ENCODE measurements at places on chromosomes 3 and 15.

DNA sequence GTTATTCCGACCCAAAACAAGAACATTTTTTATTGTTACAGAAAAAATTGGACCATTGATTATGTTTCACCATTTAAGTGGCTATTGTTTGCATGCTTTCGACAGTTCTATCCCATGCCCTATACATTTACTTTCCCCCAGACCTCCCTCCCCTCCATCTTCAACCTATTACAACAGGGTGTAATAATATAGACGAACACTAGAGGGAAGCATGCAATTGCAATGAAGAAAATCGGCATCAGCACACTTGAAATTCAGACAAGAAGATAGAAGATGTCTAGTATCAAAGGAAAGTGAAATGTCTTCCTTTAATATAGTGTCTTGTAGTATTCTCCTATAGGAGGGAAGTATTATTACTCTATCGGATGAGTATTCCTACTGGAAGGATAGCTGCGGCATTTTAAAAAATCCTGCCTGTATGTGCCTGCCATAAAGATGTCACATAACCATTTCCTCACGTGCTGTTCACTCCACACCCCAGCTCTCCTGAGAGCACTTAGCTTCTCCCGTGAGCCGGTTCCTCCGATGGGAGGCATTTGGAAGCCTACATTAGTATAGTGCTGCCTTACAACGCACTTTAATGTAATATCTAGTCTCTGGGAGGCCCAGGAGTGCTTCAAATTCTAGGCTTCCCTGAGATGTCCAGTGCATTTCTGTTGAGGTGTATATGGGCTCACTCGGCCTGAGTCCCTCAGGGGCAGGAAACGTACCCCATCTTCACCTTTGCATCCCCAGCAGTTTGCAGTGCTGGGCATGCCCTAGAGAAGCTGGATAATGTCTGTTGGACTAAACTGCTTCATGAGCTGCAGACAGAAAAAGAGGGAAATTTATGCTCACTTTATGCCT is 17.8 kb upstream of the ERICH6 start:
- no peak for DNase-seq

DNA sequence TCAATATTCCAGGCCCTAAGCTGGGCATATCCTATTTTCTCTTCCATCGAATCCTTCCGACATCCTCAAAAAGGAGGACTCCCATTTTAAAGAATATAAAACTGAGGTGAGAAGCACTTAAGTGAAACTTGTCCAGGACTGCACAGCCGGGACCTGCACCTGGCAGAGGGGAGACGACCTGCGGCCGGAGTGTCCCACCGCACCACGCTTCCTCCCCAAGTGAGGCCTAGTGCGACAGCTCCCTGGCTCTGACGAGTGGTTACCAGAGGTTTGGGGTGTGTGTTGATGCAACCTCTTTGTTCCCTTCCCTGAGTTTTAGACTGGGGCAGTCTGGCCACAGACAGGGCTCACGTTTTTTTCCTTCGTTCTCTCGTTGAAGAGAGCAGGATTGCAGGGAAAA is 24.9 kb upstream of the ATP2B2 start:
- DNase-seq, result no peak

- no peak for DNase-seq
These were observed 119.3 kb upstream of the BFSP2 start for GRCh38 chr3:133280586-133280985.

GRCh38 chr3:8647137-8647985 is 2.8 kb upstream of the SSUH2 start:
- no peak for DNase-seq

DNA sequence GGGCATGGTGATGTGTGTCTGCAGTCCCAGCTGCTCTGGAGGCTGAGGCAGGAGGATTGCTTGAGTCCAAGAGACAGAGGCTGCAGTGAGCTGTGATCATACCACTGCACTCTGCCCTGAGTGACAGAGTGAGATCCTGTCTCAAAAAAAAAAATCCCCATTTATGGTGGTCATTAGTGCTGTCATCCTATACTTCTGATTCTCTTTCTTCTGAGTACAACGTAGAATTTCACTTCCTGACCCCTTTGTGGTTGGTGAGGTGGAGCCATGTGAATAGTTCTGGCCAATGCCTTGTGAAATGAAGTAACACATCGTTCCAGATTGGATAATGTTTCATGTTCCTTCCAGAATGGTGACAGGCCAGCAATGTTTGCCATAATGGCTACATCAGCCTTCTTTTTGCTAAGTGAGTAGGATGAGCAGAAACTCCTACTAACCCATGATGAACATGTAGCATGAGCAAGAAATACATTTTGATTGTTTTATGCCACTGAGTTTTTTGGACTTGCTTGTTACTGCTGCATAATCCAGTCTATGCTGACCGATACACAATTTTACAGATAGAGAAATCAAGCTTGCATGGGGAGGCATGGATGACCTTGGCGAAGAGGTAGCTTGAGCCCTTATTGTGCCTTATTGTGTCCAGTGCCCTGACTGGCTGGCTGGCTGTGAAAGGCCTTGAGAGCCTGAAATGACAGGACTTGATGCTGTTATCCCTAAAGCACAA is 30.9 kb upstream of the TLE3 start:
- DNase-seq, result no peak
